Hepatocyte (in vitro differentiated cells): ENCODE measurements at places on chromosomes 7 and 10.

DNA sequence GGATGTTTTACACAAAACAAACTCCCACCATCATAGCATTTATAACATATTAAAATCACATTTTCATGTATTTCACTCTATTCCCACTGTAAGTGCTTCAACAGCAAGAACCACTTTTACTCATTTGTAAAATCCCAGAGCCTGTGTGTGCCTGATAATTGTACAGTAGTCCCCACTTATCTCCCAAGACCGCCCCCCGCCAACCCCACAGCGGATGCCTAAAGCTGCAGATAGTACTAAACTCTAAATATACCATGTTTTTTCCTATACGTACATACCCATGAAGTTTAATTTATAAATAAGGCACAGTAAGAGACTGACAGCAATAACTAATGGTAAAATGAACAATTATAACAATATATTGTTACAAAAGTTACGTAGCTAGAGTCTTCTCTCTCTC is 33.5 kb downstream of the EZH2 start:
- no peak for DNase-seq

GRCh38 chr10:1048349-1048731 is 579 bp downstream of the IDI1 start:
- no peak for DNase-seq

GRCh38 chr7:78014401-78014800 is 215.8 kb downstream of the PHTF2 start:
- DNase-seq: no peak

GRCh38 chr7:105611856-105612775 is 30.8 kb upstream of the EFCAB10 start:
- DNase-seq: no peak

GRCh38 chr10:13721486-13721885 is 134.7 kb downstream of the PRPF18 start:
- no peak for DNase-seq

DNA sequence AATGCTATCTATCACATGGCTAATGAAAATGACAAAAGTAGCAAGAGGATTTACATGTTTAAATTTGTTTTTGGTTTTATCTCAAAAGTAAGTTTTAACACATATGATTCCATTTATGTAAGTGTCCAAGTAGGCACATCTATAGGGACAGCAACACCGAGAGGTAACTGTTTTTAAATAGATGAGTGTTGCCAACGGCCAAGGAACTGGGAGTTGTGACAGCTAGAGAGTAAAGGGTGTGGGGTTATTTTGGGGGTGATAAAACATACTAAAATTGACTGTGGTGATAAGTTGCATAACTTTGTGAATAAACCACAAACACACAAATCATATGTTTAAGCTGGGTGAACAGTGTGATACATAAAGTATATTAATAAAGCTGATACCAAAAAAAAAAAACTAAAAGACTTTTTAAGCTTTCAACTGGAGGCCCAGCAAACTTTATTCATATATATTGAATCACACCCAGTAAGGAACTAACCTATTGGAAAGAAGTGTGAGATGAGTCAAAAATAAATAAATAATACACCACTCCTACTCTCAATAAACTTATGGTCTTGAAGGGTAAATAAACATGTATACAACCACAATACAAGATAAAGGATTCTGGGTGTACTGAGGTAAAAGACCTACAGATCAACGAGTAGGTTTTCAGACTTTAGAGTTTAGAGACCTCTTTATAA is 33.0 kb downstream of the LRRC72 start:
- DNase-seq: no peak

DNA sequence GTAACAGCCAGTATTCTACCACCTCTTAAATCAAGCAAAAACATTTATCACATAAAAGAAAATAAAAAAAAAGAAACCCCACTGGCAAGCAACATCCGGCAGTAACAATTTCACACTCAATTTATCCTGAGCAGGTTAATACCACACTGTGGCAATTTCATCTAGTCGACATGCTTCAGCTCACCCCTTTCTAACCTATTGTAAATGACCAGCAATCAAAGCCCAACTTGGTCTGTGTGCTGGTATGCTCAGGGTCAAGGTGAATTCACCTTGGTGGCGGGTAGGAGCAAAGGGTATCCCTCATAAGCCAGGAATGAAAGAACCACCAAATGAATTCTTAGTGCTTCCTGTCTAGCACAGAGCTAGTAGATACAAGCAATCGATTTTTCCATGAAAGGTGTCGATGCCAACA is 109.1 kb upstream of the AFAP1L2 start:
- DNase-seq: no peak

DNA sequence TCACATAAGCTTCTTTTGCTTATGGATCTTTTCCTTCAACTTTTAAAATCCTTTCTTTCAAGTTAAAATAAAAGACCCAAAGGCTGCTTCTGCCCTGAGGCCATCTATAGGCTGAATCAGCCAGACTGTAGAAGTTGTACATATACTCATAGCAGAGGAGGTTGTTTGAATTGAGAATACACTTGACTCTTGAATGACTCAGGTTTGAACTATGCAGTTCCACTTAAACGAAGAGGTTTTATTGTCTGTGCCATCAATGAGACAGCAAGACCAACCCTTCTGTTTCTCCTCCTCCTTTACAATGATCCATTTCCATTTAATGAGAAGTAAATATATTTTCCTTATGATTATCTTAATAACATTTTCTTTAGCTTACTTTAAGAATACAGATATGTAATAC is 5.8 kb downstream of the ZNF365 start:
- peak; percentile 49 for DNase-seq

DNA sequence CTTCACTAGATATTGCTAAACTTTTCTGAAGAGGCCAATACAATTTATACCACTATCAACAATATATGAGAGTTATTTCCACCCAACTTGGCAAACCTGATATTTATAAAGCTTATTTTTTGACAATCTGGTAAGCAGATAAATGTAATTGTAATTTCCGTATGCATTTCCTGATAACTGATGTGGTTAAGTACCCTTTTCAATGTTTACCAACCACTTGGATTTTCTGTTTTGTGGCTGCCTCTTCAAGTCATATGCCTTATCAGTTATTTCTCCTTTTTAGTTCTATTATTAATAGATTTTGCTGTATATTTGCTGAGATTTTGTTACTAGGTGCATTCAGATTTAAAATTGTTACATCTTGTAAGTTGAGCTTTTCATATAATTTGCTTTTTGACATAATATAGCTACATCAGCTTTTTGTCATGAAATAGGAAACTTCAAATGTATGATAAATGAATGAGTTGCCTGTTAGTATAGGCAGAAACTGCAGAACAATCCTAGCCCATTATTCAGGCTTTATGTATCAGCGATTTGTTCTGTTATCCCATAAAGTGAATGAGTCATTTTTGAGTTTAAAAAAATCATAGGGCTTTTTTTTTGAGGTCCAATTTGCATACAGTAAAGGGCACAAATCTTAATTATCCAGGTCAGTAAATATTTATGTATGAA is 11.5 kb downstream of the SGPL1 start:
- DNase-seq: no peak

DNA sequence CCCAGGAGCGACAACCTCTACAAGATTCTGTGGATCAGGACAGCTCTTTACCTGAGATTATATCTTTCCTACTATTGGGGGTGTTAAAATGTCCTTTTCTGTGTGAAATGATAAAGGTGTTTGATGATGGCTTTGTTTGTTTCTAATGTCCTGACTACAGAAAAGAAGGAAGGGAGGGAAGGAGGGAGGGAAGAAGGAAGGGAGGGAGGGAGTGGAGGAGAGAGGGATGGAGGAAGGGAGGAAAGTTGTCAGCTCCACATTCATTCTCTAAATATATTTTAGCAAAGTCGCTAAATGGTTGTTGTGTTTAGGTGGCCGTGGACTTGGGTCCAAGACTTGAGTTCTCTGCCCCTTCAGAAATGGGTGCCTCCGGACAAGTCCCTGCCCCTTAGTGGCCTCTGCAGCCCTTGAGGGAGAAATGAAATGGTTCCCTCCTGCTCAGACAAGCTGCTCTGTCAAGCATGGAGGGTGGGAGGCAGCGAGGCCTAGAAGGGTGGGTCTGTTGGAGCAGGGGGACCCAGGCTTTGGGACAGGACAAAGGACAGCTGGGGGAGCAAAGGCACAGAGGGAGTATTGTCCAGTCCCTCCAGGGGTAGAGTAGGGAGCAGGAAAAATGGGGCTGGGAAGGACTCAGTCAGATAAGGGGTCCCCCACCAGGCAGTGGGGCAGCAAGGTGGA is 4.4 kb downstream of the RGS10 start:
- DNase-seq: no peak

GRCh38 chr7:3156508-3156907 is 112.8 kb upstream of the CARD11 start:
- DNase-seq: no peak

- no peak for DNase-seq
These were observed 279.0 kb downstream of the ELFN1 start for GRCh38 chr7:1948887-1949680.

DNA sequence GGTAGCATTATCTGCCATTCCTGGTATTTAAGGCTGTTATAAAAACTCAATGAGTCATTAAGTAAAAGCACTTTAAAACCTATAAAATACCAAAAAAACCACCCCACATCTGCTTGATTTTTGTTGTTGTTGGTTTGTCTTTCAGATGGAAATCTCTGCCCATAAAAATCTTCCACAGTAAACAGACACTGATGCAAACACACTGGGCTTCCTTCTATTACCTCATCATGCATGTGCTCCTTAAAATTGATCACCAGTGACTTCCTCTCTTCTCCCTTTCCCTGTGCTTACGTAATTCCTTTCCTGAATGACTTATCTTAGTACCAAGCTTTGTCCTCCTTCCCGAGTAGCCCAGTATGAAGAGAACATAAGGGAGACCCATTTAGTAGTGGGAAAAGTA is 167.2 kb downstream of the EVX1 start:
- DNase-seq: peak; percentile 19

GRCh38 chr7:7889791-7890568 is 78.6 kb upstream of the GLCCI1 start:
- DNase-seq: no peak

DNA sequence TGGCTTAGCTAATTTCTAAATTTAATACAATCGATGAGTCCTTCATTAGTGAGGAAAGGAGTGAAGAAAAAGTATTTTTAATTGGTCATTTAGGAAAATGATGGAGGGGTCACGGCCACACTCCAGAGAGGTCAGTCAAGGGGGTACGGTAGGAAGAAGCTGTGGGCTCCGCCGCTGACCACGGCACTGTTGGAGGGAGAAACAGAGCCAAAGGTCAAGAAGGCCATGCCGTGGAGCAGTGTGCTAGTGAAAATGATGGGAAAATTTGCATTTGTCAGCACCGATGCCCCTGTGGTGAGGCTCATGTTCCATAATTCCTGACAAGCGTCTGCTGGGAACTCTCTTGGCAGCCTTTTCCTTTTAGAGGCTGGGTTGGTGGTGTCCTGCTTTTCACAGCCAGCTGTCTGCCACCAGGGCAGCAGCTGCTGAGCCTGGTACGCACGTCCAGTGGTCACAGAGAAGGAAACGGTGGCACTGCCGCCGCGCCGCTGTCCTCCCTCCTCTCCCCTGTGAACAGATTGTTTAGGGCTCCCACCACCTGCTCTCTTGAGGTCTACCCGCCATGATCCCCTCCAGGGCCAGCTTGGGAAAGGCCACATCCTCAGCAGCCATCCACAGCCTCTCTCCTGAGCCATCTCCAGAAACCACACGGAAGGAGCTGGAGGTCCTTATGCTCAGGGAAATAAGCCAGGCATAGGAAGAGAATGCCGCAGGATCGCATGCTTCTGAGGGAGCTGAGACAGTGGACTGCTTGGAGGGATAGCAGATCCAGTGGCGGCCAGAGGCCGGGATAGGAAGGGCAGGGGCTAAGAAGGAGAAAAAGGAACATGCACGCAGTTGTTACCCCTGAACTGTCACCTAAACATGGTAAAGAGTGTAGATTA is 263.7 kb upstream of the PPP2R2D start:
- DNase-seq: no peak

GRCh38 chr10:23540401-23541030 is 101.6 kb downstream of the OTUD1 start:
- DNase-seq: peak; percentile 10

DNA sequence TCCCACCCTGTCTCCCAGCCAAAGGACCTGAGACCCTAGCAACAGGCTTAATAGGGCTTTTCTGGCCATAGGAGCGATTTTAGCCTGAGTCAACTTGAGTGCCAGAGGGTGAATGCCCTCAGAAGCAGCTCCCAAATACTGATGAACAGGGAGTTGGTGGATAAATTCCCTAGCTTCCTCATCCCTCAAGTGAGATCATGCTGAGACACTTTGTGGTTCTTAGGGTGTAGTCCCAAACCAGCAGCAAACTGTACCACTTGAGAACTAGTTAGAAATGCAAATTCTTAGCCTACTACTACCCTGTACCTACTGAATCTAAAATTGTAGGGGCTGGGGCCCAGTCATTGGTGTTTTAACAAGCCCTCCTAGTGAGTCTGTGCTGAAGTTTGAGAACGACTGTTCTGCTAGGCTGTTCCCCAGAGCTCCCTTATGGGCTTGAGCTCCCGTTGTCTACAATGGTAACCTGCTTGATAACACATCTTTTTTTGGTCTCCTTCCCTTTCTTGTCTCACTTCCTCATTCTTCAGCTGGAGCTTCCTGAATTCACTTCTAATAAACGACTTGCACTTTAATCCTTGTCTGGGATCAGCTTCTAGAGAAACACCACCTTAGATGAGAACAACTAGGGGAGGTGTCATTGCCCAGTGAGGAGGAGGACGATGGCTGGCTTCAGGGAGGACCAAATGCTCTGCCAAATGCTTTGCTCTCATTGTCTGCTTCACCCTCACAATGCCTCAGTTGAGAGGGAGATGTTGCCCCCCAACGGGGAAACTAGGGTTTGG is 18.2 kb upstream of the CDH23 start:
- DNase-seq: no peak

DNA sequence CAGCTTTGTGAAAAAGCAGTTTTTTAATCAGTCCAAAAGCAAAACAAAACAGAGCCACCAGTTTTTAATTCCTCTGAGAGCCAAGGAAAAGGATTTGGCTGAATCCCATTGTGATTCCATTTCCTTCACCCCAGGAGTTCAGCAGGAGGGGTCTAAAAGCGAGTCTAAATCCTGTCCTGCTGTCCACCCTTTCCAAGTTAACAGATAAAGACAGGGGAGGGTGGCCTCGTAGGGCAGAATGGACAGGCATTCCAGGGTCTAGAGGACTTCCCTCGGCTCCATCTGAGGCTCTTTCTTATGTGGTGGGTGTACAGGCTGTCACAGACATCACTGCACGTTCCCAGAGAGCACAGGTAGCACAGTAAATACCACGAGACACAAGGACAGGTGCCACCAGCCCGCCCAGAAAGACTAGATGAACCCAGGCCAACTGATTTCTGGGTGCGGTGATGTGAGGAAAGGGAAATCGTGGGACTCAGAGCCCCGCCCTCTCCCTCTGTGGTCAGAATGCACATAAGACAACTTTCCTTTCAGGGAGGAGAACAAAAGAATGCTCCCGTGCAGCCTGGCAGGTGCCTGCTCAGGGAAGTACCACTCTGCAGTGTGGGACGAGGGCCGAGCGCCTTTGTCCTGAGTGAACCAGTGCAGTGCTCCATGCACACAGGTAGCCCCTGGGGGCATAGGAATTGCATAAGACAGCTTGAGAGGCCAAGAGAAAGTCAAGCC is 119.7 kb downstream of the ABLIM1 start:
- DNase-seq: no peak

GRCh38 chr10:48806342-48806741 is 121.7 kb downstream of the WDFY4 start:
- no peak for DNase-seq
